Hindlimb muscle (tissue), 1 donor: ENCODE measurements at places on chromosomes 7 and 10. TPM values are rescaled to one million over a fixed set of nuclear protein-coding genes. Genes with fewer than 3 reads are reported as not detected.
A peak's percentile ranks its signal among the peaks of the same experiment; 100 is the strongest.

Gene C10orf67
- not detected for polyA plus RNA-seq

Gene FAM24B
- polyA plus RNA-seq, result 2.5 TPM

- no peak for DNase-seq
Observed at GRCh38 chr10:86258941-86259340, 107.7 kb downstream of the GRID1 start.

- peak; percentile 31 for DNase-seq
Observed at GRCh38 chr7:74334030-74334429, 44.8 kb downstream of the CLIP2 start.

GRCh38 chr7:127938588-127938987 lies 92.6 kb downstream of the LRRC4 start:
- DNase-seq, result no peak

GRCh38 chr10:3525832-3526449 lies 259.1 kb downstream of the KLF6 start:
- no peak for DNase-seq

- no peak for DNase-seq
Observed at GRCh38 chr10:61063901-61064300, 119.9 kb upstream of the RHOBTB1 start.

Gene PNLIPRP2
- polyA plus RNA-seq, result not detected

Gene GRID1
- 3.0 TPM for polyA plus RNA-seq

Gene CRPPA
- 4.4 TPM for polyA plus RNA-seq

DNA sequence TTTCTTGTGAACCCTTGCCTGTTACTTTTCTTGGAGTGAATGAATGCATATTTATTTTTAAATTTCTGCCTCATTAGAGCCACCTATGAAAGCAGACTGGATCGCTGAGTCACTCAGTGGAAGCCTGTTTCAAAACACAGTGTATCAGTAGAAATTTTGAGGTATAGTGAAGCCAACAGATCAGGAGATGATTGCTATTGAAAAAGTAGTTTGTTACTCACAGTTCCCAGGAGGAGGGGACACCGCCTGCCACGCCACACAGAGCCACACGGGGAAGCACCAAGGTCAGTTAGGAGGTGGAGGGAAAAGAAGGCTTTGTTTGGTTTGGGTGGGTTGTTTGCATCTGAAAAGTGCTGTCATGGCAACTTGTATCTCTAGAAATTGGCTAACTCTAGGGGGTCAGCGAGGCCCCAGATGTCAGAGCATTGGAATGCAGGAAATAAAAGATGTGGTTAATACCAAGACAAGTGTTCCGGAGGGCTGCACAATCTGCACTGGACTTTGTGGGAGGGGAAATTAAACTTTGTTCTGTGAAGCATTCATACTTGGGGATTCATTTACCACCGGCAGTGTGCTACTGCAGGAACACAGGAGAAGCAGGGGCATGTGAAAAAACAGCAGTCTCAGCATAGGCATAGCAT lies 106.4 kb upstream of the SDK1 start:
- DNase-seq, result no peak

Gene CCL24
- not detected for polyA plus RNA-seq

DNA sequence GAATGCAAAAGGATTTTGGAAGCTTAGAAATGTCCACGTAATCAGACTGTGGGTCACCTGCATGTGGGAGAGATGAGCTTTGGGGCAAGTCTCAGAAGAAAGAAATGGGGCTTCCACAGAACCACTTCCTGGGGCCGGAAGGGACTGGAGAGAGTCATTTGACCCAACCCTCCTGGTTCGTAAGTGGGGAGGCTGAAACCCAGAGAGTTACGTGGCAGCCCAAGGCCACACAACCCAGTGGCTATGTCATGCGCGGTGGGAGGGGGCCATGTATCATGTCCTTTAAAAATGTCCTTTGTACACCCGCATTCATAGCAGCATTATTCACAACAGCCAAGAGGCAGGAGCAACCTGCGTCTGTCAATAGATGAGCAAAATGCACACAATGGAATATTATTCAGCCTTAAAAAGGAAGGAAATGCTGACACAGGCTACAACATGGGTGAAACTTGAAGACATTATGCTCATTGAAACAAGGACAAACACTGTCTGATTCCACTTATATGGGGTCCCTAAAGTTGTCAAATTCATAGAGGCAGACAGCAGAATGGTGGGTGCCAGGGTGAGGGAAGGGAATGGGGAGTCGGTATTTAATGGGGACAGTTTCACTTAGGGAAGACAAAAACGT lies 15.1 kb downstream of the CAMK2B start:
- no peak for DNase-seq

GRCh38 chr7:50640256-50640655 lies 75.1 kb upstream of the DDC start:
- no peak for DNase-seq

- DNase-seq, result no peak
Observed at GRCh38 chr10:43231523-43232078, 35.3 kb downstream of the RASGEF1A start.

DNA sequence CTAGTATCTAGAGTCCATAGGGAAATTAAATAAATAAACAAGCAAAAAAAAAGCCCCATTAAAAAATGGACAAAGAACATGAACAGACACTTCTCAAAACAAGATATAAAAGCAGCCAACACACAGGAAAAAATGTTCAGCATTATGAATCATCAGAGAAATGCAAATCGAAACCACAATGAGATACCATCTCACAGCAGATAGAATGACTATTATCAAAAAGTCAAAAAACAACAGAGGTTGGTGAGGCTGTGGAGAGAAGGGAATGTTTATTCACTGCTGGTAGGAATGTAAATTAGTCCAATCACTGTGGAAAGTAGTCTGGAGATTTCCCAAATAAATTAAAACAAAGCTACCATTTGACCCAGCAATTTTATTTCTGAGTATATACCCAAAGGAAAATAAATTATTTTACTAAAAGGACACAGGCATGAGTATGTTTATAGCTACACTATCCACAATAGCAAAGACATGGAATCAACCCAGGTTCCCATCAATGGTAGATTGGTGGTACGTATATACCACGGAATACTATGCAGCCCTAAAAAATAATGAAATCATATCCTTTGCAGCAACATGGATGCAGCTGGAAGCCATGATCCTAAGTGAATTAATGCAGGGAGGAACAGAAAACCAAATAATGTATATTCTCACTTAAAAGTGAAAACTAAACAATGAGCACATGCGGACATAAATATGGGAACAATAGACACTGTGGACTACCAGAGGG lies 366.5 kb upstream of the SEMA3C start:
- no peak for DNase-seq

DNA sequence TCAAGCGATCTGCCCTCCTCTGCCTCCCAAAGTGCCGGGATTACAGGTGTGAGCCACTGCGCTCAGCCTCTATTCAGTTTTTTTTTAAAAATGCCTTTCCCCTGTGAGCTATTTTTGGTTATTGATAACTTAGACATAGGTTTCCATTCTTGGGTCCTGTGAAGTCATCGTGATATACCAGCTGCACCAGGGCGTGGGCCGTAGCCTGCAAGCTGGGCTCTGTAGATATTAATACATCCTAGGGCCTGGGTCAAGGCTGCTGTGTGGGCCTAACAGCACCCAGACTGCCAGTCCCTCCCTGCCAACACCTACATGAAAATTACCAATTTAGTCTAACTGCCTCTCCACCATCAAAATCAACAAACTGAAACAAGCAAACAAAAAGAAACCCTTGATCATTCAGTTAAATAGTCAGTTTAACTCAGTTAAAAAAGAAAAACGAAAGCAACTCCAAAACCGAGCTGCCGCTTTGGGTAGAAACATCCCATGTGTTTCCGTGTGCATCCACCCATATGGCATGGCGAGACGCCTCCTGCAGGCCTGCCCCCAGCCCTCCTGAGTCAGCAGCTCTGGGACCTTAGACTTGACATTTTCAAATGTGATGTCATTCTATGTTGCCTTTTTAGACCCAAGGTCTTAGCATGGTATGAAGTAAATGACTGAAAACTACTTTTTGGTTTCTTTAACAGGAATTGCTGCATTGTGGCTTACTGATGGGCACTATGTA lies 330.2 kb downstream of the GLRX3 start:
- DNase-seq, result no peak

- no peak for DNase-seq
Observed at GRCh38 chr10:117189557-117189956, 7.7 kb upstream of the KCNK18 start.

DNA sequence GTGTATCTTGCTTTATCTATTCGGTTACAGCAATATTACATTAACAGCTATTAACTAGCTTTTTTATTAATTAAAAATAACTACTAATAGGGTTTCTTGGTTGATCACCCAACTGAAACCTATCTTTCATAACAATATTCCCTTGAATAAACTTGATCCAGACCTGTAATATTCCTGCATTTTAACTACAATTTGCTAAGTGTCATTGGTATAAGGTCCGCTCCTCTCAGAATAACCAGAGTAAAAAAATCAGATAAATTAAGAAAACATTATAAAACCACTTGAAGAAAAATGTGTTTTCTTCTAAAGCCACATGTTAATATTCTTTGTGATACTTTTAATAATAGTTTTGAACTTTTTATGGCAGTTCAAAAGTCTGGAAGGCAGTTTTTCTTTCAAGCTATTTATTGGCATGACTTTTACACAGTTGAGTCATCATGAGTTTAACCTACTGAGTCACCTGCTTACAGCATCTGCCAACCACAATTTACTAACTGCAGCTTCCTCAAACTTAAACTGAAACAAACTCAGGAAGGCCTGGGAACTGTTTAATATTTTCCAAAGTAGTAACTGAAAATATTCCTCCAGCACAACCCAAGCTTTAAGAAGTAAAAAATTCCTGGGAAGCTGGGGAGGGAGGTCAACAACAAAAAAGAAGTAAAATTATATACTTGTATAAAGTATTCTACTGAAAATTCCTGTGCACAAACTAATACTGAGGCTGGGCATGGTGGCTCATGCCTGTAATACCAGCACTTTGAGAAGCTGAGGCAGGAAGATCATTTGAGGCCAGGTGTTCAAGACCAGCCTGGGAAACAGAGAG lies 103.2 kb downstream of the NRBF2 start:
- DNase-seq, result peak; percentile 52

Gene ERCC6
- 10.5 TPM for polyA plus RNA-seq

DNA sequence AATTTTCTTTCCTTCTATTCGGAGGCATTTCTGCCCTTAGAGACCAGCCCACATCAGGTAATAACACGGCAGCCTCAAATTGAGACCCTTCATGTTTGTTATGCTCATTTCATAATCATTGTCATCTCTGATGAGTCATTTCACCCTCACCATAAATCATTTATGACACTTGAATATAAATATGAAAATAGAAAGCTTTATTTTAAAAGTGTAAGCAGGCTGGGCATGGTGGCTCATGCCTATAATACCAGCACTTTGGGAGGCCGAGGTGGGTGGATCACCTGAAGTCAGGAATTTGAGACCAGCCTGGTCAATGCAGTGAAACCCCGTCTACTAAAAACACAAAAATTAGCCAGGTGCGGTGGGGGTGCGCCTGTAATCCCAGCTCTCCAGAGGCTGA lies 57.4 kb upstream of the EGFR start:
- no peak for DNase-seq

DNA sequence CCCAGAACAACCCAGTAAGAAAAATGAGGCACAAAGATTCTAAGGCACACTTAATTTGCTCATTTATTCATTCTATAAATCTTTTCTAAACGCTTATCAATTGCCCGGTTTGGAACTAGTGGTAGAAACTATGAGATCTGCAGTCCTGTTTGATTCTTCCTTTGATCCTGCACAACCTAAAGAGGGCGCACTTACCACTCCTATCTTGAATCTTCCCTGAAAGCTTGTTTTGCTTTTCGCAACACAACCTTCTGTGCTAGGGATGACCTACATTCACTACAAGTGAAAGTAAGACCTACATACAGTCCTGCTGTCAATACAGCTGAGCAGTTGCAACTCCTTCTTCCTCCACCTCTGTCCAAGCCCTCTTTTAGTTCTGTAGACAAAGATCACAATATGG lies 12.6 kb upstream of the ARL4A start:
- DNase-seq, result no peak

DNA sequence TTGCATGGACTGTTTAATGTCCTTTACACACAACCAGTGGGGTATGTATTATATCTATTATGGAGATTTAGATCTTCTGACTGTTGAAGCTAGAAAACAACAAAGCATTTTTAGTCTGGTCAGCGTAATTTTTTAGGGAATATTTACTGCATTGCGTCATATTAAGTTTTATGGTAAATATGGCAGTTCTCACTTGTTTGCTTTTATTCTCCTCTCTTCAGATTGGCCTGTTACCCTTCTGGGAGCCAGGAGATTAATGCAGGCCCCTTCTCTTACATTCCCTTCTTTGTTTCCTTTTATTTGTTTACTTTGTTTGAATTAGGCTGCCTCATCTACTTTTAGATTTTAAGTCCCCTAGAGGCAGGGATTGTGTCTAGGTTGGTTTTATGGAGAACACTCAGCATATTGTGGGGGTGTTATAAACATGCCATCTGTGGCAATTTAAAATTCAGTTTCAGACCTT lies 13.8 kb downstream of the UBE2D1 start:
- no peak for DNase-seq

- DNase-seq, result no peak
Observed at GRCh38 chr7:95209276-95209675, 115.1 kb downstream of the PON1 start.

DNA sequence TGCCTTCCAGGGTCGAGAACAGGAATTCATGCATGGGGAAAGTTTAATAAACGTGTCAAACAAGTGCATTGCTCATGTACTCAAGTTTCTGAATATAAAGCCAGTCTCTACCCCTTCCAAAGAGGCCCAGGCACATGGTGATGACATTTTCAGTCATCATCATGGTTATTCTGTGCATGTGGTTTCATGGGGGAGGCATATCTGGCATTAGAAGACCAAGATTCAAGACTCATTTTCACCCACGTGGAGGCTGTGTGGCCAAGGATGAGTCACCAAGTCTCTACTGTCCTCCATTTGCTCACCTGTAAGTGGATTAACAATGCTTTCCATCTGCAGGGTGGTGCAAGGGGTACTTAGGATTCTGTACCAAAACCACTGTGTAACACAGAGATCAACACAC lies 34.0 kb upstream of the CNPY1 start:
- no peak for DNase-seq

Gene UPK3B
- polyA plus RNA-seq, result 0.26 TPM

DNA sequence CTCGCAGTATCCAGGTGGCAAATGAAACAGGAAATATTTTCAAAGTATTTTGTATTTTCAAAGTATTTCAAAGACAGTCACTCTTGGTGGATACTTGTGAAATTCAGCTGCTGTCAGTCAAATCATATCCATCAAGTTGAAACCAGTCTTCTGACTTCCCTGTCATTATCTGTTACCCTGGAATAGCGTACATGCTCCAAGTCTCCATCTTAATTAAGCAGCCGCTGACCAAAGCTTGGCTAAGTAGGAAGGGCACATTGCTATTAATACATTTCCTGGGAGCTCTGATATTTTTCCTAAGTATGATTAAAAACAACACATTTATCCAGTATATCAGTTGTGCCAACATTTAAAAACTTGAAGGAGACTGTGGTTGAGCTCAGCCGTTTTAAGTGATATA lies 112.2 kb downstream of the ZMYND11 start:
- DNase-seq, result no peak

- DNase-seq, result no peak
Observed at GRCh38 chr10:69636626-69637605, 6.9 kb downstream of the FAM241B start.
